ENCODE measurements at places on chromosomes 3 and 15.
A peak's percentile ranks its signal among the peaks of the same experiment; 100 is the strongest.

GRCh38 chr15:75732809-75733451 is 20.3 kb upstream of the CSPG4 start:
- peak; percentile 25 for DNase-seq

GRCh38 chr15:65062061-65062460 is 5.7 kb downstream of the RASL12 start:
- no peak for DNase-seq

- DNase-seq, result no peak
These were observed 750 bp upstream of the HHLA2 start for GRCh38 chr3:108295421-108296175.

DNA sequence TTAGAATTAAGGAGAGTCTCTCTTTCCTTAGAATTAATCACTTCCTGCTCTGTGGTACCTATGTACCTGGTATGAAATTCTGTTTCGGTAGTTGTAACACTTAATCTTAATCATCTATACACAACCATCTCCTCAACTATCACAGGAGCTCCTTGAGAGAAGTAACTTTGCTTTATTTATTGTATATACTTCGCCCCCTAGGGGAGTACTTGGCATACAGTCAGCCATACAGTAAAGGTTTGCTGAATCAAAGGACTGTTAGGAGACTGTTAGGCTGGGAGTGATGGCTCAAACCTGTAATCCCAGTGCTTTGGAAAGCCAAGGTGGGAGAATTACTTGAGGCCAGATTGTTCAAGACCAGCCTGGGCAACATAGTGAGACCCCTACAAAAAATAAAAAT is 44.7 kb downstream of the RORA start:
- no peak for DNase-seq

Measured in T-helper 1 cell (primary cell).